ENCODE measurements at places on chromosomes 1 and 21. TPM values are rescaled to one million over a fixed set of nuclear protein-coding genes. Genes with fewer than 3 reads are reported as not detected.

GRCh38 chr1:197842646-197843045 lies 59.8 kb upstream of the C1orf53 start:
- H3K27ac ChIP-seq, result no peak overlapping the region
- H3K27me3 ChIP-seq, result peaks cover 6% of the 10 kb centered on the region
- no peak for DNase-seq
- H3K36me3 ChIP-seq, result no peaks in the 10 kb centered on the region
- H3K4me3 ChIP-seq, result no peak overlapping the region

Gene A3GALT2
- total RNA-seq, result not detected

DNA sequence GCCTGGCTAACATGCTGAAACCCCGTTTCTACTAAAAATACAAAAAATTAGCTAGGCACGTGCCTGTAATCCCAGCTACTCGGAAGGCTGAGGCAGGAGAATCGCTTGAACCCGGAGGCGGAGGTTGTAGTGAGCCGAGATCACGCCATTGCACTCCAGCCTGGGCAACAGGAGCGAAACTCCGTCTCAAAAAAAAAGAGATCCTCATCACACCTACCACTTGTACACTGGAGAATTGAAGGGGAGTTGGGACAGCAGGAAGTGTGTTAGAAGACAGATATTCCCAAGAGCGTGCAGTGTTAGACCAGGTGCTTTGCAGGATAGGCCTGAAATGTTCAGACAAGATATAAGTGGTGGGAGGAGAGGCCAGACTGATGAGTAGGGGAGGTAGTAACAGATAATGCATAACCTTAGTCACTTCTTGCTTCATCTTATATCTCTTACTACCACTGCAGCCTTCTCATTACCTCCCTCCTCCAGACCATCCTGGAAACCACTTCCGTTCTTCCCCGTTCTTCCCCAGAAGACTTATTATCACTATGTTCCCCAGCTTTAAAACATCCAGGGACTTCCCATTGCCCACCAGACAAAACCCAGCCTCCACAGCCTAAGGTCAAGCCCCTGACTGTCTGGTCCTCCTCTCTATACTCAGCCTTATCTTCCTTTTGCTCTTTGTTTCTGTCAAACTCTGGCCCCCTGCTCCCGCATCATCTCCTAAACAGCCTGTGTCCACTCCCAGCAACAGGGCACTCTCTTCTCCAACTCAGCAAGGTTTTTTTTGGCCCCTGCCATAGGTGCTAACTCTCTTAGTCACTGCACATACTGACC lies 21.3 kb downstream of the FAM20B start:
- peaks cover 2% of the 10 kb centered on the region for H3K36me3 ChIP-seq
- H3K4me1 ChIP-seq, result no peaks in the 10 kb centered on the region
- no peak overlapping the region for H3K27ac ChIP-seq
- no peaks in the 10 kb centered on the region for H3K27me3 ChIP-seq

Gene CCDC185
- not detected for total RNA-seq

DNA sequence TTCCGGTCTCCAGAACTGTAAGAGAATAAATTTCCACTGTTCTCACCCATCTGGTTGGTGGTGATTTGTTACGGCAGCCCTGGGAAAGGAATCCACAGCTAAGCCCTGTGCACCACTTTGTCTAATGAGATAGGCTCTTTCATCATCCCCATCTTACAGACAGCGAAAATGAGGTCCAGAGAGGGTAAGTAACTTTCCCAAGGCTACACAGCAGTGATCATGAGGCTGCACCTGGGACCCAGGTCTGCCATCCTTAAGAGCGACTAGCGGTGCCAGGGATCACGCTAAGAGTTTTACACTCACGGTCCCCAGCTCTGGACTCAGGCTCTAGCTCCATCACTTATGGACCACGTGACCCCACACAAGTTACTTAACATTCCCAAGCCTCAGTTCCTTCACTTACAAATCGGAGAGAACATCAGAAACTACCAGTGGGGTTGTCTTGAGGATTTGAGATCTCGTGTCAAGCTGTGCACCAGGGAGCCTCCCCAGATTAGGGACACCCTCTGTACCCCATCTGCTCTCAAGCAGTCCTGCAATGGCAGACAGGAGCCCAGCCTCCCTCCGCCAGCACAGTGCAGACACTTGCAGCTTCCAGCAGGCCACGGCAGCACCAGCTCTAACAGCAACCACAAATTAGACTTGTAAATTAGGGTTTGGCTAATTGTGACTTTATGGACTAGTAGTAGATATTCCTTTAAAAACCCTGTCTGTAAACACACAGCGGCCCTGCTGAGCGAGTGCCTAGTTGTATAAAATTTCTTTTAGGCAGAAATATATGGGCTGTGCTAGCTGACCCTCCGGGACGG lies 87.3 kb downstream of the DISP3 start:
- no peak overlapping the region for H3K4me3 ChIP-seq
- no peaks in the 10 kb centered on the region for H3K4me1 ChIP-seq
- no peak overlapping the region for H3K27ac ChIP-seq
- DNase-seq, result no peak
- H3K27me3 ChIP-seq, result peaks cover 14% of the 10 kb centered on the region
- no peaks in the 10 kb centered on the region for H3K36me3 ChIP-seq

DNA sequence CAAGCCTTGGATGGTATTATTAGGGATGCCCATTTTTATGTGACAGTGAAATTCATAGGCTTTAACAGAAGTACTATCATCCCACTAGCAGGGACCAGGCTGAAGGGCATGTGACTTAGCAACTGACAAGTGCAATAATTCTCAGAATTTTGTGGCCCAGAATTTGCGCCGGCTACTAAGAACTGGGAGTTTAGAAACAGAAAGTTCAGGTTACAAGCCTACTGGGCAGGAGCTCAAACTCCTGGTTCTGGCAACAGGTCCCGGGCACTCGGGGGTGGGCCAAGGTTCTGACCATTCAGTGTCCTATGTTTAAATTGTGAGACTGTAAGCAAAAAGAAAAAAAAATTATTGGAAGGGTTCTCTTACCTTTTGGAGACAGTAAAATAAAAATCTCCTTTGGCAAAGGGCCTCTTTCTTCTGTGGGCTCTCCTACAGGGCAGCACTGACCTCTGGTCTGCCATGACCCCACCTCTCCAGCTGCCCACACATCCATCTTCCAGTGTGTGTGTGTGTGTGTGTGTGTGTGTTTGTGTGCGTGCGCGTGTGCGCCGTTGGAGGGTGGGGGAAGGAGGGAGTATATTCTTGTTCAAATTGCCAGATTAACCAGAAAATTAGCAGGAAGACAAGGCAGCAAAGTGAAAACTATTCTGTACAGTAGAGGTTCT lies 26.1 kb downstream of the IRF2BP2 start:
- H3K27ac ChIP-seq, result no peak overlapping the region
- no peaks in the 10 kb centered on the region for H3K36me3 ChIP-seq
- no peak overlapping the region for H3K4me3 ChIP-seq
- DNase-seq, result no peak

DNA sequence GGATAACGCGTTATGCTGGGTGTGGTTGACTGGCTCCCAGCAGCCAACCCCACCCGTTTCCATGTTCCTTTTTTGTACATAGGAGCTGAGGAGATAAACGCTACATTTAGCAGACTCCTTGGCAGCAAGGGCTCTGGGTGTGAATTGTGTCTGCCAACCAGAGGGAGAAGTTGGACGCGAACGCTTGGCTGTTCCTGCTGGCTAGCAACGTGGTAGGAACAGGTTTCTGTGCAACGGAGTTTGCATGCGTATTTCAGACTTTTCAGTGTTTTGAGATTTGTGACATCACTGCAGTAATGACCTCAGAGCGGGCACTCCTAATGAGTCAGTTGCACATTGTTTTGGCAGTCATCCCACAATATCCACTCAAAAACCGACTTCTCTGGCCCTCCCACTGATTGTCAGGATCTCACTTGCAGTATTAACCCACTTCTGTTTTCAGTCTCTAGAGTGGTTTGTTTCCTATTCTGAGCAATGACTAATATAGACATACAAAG lies 98.7 kb upstream of the RGS1 start:
- DNase-seq, result peak; percentile 36
- no peaks in the 10 kb centered on the region for H3K36me3 ChIP-seq
- H3K27ac ChIP-seq, result no peak overlapping the region
- H3K4me1 ChIP-seq, result no peaks in the 10 kb centered on the region
- no peaks in the 10 kb centered on the region for H3K27me3 ChIP-seq
- H3K4me3 ChIP-seq, result no peak overlapping the region

Gene RNU1-4
- total RNA-seq, result 1,100 TPM

DNA sequence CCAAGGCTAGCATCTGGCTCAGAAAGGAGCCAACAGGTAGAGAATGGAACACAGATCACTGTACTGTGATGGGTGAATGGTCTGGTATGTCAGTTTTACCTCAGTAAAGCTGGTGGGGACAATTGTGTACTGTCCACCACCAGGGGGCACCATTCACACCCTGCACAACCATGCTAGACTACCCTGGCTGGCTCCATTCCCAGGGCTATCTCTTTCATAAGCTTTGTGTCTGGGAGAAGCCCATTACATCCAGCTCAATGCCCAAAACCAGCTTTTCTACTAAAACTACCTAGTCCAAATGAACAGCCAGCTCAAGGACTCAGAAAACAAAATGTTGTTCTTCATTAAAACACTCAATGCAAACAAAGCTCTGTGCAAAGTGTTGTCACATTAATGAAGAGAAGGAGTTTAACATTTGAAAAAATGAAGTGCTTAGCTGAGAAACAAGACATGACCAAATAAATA lies 62.0 kb upstream of the RASAL2 start:
- no peak overlapping the region for H3K4me3 ChIP-seq
- H3K27me3 ChIP-seq, result no peaks in the 10 kb centered on the region
- H3K4me1 ChIP-seq, result no peaks in the 10 kb centered on the region

- no peaks in the 10 kb centered on the region for H3K27me3 ChIP-seq
- H3K4me3 ChIP-seq, result peak overlapping the region; percentile 22
- peaks cover 47% of the 10 kb centered on the region for H3K36me3 ChIP-seq
- no peak overlapping the region for H3K27ac ChIP-seq
Measured at GRCh38 chr1:117093870-117094621, 27.5 kb downstream of the TRIM45 start.

DNA sequence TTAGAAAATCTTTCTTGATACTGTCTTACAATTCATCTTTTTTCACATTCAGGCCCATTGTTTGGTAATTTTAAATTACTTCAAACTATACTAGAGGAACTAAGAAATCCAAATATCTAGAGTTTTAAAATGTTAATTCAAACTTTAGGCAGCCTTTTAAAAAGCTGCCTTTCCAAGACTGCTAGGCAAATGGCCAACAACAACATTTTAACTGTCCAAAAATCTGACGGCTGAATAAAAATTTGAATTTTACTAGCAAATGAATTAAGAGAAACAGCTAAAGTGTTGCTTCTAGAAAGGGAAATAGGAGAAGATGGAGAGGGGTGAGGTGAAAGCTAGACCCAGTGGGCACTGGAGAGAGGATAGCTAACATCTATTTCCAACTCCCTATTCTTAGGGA lies 17.2 kb downstream of the DPYD start:
- H3K4me3 ChIP-seq, result no peak overlapping the region
- peaks cover 2% of the 10 kb centered on the region for H3K36me3 ChIP-seq
- no peak overlapping the region for H3K27ac ChIP-seq
- peaks cover 37% of the 10 kb centered on the region for H3K4me1 ChIP-seq

- H3K27me3 ChIP-seq, result peaks cover 16% of the 10 kb centered on the region
- H3K27ac ChIP-seq, result no peak overlapping the region
- H3K4me3 ChIP-seq, result no peak overlapping the region
- H3K36me3 ChIP-seq, result no peaks in the 10 kb centered on the region
- no peak for DNase-seq
Measured at GRCh38 chr1:16061266-16061665, 12.2 kb downstream of the FAM131C start.

DNA sequence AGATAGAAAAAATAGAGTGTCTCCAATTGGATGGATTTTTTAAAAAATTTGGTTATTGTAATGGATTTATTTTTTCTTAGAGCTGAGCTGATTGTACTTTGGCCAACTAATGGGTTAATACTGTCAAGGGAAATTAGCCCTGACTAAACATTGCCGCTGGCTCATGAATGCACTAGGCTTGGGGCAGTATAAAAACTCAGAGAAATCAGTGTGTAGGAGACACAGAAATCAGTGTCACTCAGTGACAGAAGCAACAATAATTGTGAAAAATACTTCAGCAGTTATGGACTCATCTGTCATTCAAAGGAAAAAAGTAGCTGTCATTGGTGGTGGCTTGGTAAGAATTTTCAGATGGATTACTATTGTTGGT lies at the start of gene KMO:
KMO (plus strand) TSS at position 217 of the 370 bp plus-strand sequence; CDS start at position 284, 67 bp downstream.
- H3K27me3 ChIP-seq, result peaks cover 6% of the 10 kb centered on the region
- peak within 1 kb of the TSS; percentile 94 for H3K4me3 ChIP-seq
- peaks cover 30% of the 10 kb centered on the region for H3K4me1 ChIP-seq
- no peak for DNase-seq
- H3K27ac ChIP-seq, result peak within 1 kb of the TSS; percentile 100

Gene TRIM62
- total RNA-seq, result 4.1 TPM

Gene EFNA3
- total RNA-seq, result 4.7 TPM

DNA sequence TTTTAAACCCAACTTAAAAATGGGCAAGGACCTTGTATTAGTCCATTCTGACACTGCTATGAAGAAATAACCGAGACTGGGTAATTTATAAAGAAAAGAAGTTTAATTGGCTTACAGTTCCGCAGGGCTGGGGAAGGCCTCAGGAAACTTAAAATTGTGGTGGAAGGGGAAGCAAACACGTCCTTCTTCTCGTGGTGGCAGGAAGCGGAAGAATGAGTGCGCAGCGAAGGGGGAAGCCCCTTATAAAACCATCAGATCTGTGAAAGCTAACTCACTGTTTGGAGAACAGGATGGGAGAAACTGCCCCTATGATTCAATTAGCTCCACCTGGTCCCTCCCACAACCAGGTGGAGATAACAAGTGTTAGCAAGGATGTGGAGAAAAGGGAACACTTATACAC lies 237.7 kb downstream of the SEC16B start:
- no peak for DNase-seq
- no peak overlapping the region for H3K4me3 ChIP-seq
- no peaks in the 10 kb centered on the region for H3K36me3 ChIP-seq
- H3K4me1 ChIP-seq, result no peaks in the 10 kb centered on the region

Gene FOXO6
- 0.19 TPM for total RNA-seq

DNA sequence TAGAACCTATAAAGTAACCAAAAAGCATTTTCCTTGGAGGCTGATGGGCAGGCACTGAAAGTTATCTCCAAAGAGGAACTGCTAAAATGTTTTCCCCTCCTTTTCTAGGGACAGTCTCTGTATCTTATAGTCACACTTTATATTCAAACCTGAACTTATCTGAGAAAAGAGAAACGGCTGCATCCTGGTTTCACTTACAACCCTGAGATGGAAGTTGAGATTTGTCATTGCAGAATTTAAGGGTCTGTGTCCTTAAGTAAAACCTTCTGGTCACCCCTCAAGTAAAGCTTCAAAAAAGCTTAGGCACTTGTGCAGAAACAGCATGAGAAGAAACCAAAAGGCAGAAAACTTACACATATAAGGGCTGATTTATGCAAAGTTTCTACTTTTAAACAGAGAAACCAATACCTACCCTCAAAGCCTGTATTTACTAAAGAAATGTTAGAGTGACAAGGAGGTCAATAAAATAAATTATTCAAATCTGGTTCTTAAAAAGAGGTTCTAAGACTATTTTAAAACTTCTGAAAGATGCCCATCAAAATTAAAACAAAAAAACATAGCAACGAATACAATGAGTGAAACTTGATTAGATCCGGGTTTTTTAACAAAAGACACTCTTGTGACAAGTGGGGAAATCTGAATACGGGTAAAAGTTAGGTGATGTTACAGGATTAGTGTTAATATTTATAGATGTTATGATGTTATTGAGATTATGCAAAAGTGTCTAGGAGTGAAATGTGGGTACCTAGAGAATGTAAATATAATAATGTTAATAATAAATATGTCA lies 9.9 kb downstream of the CD58 start:
- peaks cover 83% of the 10 kb centered on the region for H3K4me1 ChIP-seq
- H3K27me3 ChIP-seq, result no peaks in the 10 kb centered on the region
- peak overlapping the region; percentile 70 for H3K4me3 ChIP-seq
- peaks cover 27% of the 10 kb centered on the region for H3K36me3 ChIP-seq
- peak overlapping the region; percentile 70 for H3K27ac ChIP-seq
